Activated naive CD8-positive, alpha-beta T cell treated with anti-CD3 and anti-CD28 coated beads, Interleukin-2, amount 10 ng/mL, durations not matched to agents 7 days and 5 days (primary cell): ENCODE measurements at places on chromosomes 12 and 14. TPM values are rescaled to one million over a fixed set of nuclear protein-coding genes. Genes with fewer than 3 reads are reported as not detected.

GRCh38 chr12:56450241-56450640 is 1.0 kb upstream of the TIMELESS start:
- peaks cover 21% of the 10 kb centered on the region for H3K4me1 ChIP-seq
- peaks cover 2% of the 10 kb centered on the region for H3K27me3 ChIP-seq
- DNase-seq = no peak
- no peak overlapping the region for H3K4me3 ChIP-seq
- peaks cover 12% of the 10 kb centered on the region for H3K36me3 ChIP-seq

The POTEM gene
- not detected for total RNA-seq

- no peaks in the 10 kb centered on the region for H3K27me3 ChIP-seq
- no peak overlapping the region for H3K27ac ChIP-seq
Measured at GRCh38 chr12:45887544-45887943, 102.8 kb downstream of the SCAF11 start.

The STON2 gene
- not detected for total RNA-seq

DNA sequence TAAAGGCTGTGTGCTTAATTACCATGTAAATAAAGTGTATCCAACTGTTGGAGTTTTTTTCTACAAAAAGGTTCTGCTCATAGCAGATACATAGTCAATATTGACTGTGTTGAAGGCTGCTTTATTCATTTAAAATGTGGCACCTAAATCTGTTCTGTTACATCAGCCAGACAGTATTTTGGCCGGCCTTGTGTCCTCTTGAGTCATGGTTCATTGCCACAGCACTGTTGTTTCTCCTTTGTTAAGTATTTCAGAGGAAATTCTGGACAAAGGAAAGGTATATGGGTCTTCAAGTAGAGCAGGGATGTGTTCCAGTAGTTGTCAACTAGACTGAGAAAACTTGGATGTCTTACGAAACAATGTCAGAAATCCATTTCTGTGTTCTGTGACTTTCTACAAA is 95.5 kb downstream of the SLC38A6 start:
- H3K27me3 ChIP-seq = no peaks in the 10 kb centered on the region
- H3K4me1 ChIP-seq = no peaks in the 10 kb centered on the region
- no peaks in the 10 kb centered on the region for H3K36me3 ChIP-seq
- H3K4me3 ChIP-seq = no peak overlapping the region
